Activated CD4-positive, alpha-beta T cell treated with anti-CD3 and anti-CD28 coated beads, Interleukin-2, amount 50 U/mL, for 48 hours (primary cell): ENCODE measurements at places on chromosomes 6 and 20.

GRCh38 chr20:57220337-57221145 lies 45.9 kb downstream of the BMP7 start:
- no peak for DNase-seq

- no peak for DNase-seq
These were observed 16.0 kb downstream of the ANKS1A start for GRCh38 chr6:34904990-34905613.

DNA sequence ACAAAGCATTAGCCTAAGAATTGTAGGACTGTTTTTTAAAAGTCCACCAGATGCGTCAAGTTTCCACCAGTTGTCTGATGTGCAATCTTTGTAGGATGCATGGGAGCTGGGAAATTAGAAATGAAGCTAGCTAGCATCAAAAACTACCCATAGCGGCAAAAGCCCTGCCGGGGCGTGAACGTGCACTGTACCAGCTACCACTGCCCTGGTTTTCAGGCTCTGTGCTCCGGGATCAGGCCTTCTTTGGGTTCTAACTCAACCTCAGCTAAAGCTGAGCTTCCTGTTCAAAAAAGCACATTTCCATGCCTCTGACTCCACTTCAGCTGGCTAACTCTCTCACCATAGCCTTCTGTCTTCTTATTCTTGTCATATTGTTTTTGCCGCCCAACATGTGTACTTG lies 26.9 kb upstream of the FUCA2 start:
- peak; percentile 30 for DNase-seq

GRCh38 chr6:32774426-32774825 lies 11.1 kb upstream of the HLA-DQB2 start:
- no peak for DNase-seq

DNA sequence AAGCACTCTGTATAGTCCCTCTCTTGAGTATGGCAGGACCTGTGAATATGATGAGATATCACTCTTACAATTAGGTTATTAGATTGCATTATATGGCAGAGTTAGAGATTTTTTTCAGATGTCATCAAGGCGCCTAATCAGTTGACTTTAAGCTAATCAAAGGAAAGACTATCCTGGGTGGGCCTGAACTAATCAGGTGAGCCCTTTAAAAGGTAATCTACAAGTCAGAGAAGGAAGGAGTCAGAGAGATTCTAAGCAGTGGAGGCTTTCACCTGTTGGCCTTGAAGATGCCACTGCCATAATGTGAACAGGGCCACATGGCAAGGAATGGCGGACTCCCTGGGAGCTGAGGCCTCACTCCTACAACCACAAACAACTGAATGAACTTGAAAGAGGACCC lies 151.5 kb downstream of the BFSP1 start:
- no peak for DNase-seq

DNA sequence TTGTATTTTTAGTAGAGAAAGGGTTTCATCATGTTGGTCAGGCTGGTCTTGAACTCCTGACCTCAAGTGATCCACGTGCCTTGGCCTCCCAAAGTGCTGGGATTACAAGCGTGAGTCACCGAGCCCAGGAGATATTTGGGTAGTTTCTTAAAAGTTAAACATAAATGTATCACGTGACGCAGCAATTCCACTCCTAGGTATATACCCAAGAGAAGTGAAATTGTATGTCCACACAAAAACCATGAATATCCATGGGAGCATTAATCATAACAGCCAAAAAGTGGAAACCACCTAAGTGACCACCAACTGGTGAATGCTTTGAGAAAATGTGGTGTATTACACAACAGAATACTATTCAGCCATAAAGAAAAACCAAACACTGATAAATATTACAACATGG lies 164.8 kb downstream of the MRPL14 start:
- no peak for DNase-seq

DNA sequence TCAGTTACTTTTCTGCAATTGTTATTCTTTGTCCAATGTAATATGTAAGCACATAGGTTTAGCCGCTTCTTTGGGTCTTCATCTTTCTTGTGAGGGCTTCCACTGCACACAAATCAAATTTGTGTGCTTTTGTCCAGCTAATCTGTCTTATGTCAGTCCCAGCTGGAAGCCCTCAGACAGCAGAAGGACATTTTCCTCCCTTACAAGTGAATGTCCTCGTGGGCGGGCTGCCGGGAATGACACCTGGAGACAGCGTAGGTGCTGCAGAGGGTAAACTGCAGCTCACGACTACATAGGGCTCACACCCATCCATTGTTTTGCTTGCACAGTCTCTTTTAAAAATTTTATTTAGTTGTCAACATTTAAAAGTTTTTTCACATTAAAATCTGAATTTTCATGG lies 24.6 kb upstream of the PPP1R14C start:
- DNase-seq = no peak

- no peak for DNase-seq
These were observed 10.1 kb downstream of the HMGCLL1 start for GRCh38 chr6:55568808-55569439.

- DNase-seq = no peak
These were observed 25.3 kb downstream of the SPDEF start for GRCh38 chr6:34530753-34531365.

DNA sequence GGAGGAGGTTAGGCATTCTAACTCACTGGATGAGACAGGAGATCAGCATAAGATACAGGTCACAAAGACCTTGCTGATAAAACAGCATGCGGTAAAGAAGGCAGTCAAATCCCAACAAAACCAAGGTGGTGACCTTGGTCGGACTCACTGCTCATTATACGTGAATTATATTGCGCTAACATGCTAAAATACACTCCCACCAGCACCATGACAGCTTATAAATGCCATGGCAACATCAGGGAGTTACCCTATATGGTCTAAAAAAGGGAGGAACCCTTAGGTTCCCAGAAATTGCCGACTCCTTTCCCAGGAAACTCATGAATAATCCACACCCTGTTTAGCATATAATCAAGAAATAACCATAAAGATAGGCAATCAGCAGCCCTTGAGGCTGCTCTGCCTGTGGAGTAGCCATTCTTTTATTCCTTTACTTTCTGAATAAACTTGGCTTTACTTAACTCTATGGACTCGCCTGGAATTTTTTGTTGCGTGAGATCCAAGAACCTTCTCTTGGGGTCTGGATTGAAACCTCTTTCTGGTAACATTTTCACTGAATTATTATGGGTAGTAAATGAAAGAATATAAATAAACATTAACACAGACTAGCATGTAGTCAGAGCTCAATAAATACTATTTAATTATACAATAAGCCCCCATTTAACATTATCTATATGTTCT lies 3.0 kb upstream of the LAMA4 start:
- DNase-seq = no peak

DNA sequence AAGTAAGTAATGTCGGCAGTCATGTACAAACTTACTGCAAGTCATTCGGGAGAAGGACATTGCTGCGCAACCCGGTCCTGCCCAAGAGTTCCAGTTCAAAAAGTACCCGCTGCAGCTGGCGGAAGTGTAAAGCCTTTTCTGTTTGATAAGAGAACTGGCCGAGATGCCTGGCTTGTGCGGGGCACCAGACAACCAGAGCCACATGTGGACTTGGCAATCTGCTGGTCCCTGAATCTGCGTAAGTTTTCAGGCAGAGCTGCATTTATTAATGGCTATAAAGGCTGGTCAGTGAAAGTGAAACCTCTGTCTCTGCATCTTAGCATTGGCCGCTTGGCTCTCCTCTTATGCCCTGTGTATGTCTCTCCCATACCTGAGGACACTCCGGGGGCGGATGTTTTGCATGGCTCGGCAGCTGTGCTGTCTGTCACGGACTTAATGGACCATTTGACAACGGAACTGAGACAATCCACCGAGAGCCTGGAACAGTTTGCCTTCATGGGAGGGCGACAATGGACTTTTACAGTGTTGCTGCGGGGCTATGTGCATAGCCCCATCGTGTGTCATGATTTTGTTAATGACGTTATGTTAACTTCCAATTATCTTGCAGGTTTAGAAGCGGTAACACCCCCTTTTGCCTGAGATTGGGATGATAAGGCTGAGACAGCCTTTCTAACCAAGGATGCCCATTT lies 19.8 kb upstream of the RGS17 start:
- no peak for DNase-seq
